ENCODE measurements at places on chromosomes 2 and 18.

- DNase-seq = peak; percentile 44
Observed at GRCh38 chr2:207252979-207253645, 87.4 kb upstream of the KLF7 start.

DNA sequence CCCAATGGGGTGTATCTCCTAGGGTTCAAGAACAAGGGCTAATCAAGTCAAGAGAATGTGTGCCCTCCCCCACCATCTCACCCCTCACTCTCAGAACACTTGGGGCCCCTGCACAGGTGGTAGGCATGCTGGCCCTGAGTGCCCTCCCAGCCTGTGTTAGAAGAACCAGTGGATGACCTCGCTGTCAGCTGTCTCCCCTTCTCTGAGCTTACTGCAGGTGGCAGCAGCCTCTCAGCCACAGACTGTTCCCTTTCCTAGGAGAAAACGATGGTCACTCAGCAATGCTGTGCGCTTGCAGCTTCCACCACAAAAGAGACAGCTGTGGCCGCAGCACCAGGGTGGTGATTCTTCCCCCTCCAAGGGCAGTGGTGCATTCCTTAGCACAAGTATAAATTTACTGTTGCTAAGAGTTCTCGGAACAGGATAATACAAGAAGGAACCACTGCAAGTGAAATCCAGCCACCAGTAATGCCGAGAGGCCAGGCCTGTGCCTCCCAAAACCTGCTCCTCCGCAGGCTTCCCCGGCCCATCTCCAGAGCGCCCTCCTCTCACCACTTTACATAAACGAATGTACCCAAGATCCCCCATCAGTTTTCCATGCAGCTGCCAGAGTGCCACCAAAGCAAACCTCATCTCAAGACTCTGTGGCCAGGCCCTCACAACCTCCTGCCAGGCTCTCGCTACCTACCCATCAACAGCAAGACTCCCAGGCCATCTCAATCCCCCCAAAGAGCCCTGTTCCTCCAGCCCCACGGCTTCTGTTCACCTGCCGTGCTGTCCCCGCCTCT lies 935 bp upstream of the RAMP1 start:
- DNase-seq = peak; percentile 90

GRCh38 chr2:218003981-218004419 lies 1.2 kb upstream of the TNS1 start:
- DNase-seq = peak; percentile 93

DNA sequence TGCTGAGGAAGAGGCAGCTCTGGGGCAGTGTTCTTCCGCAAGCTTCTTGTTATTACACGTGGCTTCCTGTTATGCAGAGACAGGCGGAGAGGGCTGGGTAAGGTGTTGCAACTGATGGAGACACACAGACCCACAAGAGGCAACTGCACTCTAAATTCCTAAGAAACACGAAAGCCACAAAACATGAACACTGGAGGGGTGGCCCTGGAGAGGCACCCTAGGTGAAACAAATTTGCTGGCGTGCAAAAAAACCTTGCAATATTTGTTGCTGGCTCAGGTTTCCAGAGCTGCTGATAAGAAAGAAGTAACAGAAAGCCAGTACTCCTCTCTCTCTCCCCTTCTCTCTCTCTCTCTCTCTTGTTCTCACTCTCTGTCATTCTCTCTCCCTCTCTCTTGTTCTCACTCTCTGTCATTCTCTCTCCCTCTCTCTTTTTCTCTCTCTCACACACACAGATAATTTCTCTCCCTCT lies 31.8 kb downstream of the ARHGAP25 start:
- DNase-seq = no peak

- no peak for DNase-seq
Observed at GRCh38 chr2:134289225-134289624, 35.4 kb downstream of the MGAT5 start.

- no peak for DNase-seq
Observed at GRCh38 chr18:55748227-55748738, 160.3 kb upstream of the TCF4 start.

DNA sequence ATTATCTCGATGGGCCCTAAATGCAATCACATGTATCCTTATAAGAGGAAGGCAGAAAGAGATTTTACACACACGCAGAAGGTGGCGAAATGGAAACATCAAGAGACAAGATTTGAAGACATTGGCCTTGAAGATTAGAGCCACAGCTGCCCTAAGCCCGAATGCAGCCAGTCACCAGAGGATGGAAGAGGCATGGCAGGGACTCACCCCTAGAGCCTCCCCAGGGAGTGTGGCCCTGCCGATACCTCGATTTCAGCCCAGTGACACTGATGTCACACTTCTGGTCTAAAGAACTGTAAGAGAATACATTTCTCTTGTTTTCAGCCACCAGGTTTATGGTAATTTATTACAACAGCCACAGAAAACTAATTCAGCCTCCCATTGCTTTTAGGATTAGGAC lies 17.4 kb downstream of the TTC39C start:
- no peak for DNase-seq

DNA sequence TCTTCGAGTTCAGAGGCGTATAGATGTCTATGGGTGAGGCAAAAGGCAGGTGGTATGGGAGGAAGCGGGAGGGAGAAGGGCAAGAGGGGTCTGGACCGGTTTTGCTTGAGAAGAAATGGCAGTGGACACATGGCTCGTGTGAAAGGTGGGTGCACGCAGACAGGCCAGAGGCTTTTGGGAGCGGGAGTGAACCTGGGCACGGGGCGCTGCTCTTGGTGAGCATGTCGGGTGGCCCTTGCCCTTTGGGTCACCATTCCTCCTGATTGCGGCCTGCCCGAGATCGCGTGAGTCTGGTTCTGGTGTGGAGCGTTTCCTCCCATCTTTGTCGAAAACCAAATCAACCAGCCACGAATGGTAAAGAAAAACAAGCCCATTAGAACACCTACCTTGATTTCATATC lies 12.6 kb downstream of the LDLRAD4 start:
- no peak for DNase-seq

DNA sequence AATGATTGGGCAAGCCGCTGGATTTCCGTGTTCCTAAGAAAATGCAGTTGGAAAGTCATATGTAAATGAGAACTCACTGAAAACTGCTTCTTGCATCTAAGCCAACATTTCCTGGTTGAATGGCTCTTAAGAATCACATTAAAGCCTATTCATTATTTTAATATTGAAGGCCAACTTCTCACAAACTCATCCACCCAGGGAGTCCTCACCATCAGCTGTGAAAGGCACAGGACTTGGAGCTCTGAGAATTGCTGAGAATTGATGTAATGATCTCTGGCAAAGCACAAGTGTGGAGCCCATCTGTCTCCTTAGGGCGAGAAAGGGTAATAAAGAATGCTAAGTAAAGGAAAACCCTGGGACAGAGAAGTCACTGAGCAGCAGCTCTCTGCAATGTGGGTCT lies 55.9 kb upstream of the APCDD1 start:
- peak; percentile 14 for DNase-seq

- no peak for DNase-seq
Observed at GRCh38 chr2:234843411-234843810, 108.4 kb upstream of the SH3BP4 start.

DNA sequence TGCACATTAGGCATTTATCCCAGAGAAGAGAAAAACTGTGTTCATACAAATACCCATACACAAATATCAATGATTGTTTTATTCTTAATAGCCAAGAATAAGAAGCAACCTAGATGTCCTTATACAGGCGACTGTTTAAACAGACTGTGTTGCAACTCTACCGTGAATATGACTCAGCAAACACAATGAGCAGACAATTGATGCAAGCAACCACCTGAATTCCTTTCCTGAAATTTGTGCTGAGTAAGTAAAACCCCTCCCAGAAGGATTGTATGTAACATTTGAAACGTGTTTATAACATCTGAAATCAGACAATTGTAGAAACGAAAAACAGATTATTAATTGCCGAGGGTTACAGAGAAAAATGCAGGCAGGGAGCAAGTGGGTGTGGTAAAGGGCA lies 621.9 kb upstream of the SOX11 start:
- DNase-seq = no peak

DNA sequence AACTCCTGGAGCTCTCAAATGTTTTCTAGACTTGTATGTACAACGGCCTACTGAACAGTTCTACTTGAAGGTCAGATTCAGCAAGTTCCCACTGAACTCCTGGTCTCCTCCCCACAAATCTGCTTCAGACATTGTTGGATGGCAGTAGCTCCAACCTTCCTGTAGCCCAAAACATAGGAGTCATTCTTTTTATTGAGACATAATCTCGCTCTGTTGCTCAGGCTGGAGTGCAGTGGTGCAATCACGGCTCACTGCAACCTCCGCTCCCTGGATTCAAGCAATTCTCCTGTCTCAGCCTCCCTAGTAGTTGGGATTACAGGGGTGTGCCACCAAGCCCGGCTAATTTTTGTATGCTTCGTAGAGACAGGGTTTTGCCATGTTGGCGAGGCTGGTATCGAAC lies 47.3 kb downstream of the QPCT start:
- no peak for DNase-seq

GRCh38 chr2:80437959-80438358 lies 133.4 kb upstream of the LRRTM1 start:
- no peak for DNase-seq

DNA sequence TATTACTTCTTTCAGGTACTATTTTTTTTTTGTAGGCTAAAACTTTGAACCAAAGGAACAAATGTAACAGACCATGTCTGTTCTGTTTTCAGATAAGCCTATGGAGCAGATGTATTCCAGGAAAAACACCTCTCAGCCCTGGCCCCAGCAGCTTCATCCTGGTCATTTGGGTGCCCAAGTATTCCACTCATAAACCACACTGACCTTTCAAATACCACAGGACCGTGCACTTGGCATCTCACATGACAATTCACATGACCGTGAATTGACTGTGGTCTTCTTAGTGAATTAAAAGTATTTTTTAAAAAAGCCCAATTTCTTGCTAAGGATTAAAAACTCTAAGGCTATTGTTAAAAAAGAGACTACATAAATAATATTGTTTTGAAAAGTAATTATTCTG lies 50.2 kb downstream of the SMIM21 start:
- no peak for DNase-seq

- DNase-seq = no peak
Observed at GRCh38 chr2:132936791-132937190, 266.8 kb upstream of the LYPD1 start.

DNA sequence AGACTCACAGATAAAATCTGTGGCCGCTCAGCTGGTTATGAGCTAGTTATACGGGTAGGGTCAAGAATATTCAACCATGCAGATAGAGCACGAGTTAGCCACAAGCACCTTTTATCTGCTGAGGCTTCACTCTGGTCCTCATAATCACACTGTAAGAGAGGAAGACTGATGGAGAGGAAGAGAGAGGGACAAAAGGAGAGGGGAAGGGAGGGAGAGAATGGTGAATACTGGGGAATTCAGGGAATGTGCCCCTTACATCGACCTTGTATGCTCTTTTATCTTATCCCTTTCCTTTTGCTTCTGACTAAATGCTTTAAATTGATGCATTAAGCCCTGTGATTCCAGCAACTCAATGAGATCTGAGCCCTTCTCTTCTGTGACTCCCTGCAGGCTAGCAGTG lies 333.1 kb downstream of the DSEL start:
- DNase-seq = no peak

GRCh38 chr2:109349503-109350465 lies 220.8 kb downstream of the SH3RF3 start:
- no peak for DNase-seq

DNA sequence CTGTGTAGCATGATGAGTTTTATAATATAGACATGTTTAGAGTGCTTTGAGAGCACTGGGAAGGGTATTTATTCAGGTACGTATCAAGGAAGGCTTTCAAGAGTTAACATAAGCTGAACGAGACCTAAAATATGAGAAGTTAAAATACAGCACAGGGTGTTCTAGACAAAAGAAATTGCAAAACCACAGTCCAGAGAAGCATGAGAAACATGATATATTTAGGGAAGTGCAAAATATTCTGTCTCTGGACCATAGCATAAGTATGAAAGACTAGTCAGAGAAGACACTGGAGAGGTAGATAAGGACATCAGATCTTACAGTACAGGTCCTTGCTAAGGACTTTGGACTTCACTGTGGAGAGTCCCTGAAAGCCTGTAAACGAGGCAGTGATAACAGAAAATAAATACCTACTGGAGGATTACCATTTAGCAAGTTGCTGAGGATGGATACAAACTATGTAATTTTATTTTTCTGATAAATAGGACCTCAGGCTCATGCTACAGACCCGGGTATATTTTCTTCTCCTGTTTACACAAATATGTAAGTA lies 43.7 kb downstream of the FSIP2 start:
- DNase-seq = peak; percentile 62

DNA sequence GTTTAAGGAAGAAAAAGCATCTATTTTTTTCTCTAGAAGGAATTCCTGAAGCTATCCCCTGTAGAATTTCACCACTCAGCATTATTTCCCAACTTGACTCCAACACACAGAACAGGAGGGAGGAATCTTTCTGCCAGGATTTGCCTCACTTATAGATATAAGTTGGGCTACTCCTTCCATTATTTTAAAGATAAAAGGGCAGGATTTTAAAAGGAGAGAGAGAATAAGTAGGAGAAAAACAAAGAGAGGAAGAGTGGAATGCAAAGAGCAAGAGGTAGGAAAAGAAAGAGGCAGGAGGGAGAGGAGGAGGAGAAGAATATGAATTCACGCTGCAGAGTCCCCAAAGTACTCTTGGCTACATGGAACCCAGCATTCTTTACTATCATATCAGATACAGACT lies 182.5 kb downstream of the TCF4 start:
- peak; percentile 65 for DNase-seq

DNA sequence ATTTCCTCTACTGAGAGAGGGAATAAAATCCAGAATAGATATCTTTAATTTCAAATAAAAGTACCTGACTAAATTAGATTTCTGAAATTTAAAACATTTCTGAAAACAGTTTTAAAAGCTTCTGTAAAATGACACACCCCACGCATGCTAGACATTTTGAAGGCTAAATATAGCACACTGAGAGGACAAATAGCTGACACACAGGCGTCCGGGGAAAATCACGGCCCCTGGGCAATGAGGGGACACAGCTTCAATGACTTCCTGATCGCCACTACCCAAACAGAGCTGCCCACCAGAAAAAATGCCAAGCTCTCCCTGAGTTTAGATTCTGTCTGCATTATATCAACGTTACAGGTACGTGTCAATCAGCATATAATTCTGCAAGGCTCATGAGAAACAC lies 10.9 kb downstream of the TBC1D8 start:
- no peak for DNase-seq
